GM03348 (cell line): ENCODE measurements at places on chromosomes 16 and 17.
A peak's percentile ranks its signal among the peaks of the same experiment; 100 is the strongest.

DNA sequence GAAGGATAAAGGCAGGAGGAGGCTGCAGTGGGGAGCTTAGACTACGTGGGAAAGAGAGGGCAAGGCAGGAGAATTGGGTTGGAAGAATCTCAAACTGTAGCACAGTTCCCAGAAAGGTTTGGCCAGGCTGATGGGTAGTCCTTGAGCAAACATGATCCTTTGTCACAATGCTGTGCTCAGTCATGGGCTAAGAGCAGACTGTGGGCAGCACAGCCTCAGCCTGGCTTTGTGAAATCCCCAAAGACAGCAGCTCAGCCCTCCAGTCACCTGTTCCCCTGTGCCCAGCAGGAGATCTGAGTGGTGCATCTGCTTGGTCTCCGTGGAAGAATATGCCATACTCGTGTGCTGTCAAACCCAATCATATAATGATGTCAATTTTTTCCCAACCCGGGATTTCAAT, 10.6 kb upstream of the ENGASE start:
- DNase-seq: no peak

DNA sequence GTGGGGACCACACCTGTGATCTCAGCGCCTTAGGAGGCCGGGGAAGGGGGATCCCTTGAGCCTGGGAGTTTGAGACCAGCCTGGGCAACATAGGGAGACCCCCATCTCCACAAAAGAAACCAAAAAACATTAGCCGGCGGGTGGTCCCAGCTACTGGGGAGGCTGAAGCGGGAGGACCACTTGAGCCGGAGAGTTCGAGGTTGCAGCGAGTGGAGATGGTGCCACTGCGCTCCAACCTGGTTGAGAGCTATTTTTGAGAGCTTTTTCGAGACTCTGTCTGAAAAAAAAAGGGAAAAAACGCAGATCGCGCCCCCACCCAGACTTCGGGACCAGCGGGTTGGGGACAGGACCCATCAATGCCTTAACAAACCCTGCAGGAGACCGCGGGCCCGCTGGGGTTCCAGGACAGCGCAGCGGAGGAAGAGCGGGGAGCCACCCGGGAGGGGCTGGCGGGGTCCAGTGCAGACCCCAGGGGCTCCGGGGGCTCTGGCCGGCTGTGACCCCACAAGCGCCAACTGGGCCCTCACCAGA, 762 bp upstream of the BAIAP3 start:
- no peak for DNase-seq

DNA sequence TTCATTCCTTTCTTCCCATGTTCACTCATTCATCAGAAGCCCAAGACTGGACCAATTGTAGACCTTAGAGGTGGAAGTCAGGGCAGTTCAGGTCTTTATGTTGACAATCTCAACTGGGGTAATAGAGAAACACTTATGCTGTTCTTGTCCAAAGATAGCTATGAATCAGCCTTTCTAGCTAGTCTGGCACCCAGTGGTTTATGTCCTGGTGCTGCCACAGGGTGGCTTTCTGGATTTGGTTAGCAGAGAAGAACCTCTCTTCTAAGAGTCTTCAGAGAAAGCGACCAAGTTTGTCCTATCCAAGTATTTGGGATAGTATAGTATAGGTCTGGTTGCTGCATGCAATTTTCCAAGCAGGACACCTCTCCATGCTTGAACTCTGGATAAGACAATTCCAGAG, 83.3 kb downstream of the NOG start:
- DNase-seq: peak; percentile 33

- DNase-seq: peak; percentile 18
Measured at GRCh38 chr17:9676820-9677310, 31.5 kb downstream of the USP43 start.

DNA sequence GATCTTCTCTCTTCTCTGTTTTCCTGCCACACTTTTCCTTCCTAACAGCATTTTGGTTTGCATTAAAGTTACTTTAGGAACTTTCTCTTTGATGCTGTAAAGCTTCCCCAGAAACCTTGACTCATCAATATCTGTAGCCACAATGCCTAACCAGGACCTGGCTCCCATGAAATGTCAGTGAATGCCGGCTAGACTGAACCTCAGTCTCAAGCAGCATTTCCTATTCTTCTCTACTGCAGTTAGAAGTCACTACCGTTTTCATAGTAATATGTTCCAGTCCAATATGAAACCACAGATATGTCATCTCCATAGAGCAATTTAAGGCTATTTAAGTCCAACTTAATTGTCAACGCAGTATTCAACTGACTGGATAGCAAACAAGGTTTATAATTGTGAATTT, 28.9 kb downstream of the ITFG1 start:
- no peak for DNase-seq

DNA sequence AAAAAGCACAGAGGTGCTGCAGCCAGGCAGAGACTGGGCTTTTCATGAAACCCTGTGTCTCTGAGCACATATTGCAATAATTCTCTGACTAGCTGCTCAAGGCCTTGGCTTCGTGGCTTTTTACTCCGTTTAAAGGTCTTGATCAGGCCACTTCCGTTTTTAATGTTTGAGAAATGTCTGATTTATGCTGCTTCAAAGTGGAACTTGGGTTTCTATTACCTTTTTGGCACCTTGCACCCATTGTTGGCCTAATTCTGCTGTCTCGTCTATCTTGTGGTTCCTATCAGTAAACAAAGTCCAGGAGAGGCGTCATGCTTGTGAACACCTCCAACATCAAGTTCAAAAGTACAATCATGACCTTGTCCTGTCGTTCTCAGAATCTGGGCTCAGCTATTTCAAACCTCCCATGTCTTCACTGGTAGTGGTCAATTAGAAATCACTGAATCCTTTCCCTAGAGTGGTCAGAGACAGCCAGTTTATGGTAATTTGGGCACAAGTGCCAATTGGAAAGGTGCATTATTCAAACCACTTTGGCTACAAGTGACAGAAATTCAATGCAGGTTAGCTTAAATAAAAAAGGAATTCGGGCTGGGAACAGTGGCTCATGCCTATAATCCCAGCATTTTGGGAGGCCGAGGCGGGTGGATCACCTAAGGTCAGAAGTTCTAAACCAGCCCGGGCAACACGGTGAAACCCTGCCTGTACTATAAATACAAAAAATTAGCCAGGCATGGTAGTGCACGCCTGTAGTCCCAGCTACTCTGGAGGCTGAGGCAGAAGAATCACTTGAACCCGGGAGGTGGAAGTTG, 33.3 kb upstream of the METTL9 start:
- DNase-seq: no peak

- no peak for DNase-seq
Measured at GRCh38 chr17:77343031-77343800, 202.4 kb downstream of the SEC14L1 start.

GRCh38 chr16:16122264-16122663, 101.0 kb downstream of the ABCC6 start:
- DNase-seq: no peak

DNA sequence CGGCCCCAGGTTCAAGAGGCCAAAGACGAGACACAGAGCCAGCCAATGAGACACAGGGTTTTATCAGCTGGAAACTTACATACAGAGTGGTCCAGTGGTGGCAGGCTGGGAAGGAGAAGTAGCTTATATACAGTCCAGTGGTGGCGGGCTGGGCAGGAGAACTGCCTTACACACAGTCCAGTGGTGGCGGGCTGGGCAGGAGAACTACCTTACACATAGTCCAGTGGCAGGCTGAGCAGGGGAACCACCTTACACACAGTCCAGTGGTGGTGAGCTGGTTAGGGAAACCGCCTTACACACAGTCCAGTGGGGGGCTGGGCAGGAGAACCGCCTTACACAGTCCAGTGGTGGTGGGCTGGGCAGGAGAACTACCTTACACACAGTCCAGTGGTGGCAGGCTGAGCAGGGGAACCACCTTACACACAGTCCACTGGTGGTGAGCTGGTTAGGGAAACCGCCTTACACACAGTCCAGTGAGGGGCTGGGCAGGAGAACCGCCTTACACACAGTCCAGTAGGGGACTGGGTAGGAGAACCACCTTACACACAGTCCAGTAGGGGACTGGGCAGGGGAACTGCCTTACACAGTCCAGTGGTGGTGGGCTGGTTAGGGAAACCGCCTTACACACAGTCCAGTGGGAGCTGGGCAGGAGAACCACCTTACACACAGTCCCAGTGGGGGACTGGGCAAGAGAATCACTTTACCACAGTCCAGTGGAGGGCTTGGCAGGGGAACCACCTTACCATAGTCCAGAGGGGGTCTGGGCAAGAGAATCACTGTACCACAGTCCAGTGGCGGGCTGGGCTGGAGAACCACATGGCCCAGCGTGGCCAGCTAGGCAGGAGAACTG, 90.9 kb downstream of the GAS7 start:
- DNase-seq: no peak

DNA sequence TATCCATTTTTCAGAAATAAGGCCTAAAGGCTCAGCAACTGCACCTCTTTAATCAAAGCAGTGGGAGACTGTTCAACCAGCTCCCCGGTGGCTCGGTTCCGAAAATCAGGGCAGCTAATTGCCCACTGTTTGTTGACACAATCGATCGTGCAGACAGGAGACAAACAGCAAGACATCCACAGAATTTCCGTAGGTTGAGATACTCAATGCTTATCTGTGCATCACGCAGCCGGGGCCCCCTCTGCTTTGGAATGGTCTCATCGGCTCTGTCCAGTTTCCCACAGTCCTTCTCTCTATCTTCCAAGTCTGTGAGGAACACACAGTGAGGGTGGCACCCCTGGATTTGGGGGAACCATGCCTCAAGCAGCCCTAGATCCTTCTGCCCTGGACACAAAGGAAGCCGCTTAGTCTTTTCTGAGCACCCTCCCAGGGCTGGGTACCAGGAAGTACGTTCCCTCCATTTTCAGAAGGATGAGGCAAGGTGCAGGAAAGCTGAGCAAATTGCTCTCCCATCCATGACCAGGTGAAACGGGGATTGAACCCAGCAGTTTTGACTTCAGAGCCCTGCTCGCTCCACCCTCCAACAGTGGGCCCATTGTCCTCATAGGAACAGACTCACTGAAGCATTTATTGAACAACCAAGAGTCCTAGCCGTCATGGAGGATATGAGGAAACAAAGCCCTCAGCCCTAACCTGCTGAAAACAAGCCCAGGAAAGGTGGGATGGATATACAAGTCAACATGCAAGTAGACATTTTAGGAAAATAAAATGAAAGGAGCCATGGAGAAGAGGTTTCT, 70.7 kb downstream of the C16orf95 start:
- DNase-seq: no peak

- no peak for DNase-seq
Measured at GRCh38 chr17:80432961-80433550, 18.1 kb downstream of the ENDOV start.

DNA sequence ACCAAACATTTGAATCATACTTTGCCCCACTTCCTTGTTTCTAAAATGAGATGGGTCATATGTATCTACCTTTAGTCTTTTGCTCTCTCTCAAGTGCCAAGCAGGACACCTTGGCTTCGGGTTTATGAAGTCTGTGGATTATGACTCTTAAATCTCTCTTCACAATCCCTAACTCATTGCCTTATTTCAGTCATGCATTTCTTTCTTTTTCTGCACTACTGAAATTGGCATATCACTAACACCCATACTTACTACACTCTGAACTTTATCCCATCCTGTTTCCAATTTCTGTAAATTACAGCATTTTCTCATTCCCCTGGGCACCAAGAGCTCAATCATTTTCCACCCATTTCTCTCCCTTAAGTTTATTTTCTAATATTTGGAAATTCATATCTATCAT, 42.0 kb downstream of the ABCA9 start:
- DNase-seq: no peak

DNA sequence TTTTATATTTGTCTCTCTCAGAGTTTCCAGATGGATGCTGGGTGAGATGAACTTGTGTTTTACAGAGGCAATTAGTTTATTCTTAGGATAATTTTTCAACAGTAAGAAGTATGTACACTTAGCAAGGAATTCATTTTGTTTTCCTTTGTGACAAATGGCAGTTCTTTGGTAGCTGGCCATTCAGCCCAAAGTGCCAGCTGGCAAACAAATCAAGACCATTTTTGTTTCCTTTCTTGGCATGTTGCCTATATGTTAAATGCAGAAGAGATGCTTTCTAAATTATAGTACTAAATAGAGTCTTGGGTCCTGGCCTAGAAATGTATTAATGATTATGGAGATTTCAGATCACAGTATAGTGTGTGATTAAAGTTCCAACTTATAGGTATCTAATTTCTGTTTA, 337.1 kb downstream of the CNTNAP4 start:
- DNase-seq: no peak

- DNase-seq: no peak
Measured at GRCh38 chr16:73710526-73710925, 586.1 kb upstream of the PSMD7 start.

DNA sequence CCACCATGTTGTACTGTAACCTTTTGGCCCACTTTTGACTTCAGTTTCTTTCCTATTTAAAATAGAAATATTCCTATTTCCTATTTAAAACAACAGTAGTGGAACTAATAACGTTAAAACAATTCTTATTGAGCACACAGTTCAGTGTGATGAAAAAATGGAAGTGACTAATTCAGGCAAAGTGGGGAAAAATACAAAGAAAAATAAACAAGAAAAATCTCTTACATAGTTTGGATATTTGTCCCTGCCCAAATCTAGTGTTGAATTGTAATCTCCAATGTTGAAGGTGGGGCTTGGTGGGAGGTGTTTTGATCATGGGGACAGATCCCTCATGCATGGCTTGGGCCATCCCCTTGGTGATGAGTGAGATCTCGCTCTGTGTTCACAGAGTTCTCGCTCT, 198.1 kb upstream of the CPHXL start:
- DNase-seq: no peak

GRCh38 chr16:68776821-68777485, 39.9 kb downstream of the CDH1 start:
- DNase-seq: no peak

DNA sequence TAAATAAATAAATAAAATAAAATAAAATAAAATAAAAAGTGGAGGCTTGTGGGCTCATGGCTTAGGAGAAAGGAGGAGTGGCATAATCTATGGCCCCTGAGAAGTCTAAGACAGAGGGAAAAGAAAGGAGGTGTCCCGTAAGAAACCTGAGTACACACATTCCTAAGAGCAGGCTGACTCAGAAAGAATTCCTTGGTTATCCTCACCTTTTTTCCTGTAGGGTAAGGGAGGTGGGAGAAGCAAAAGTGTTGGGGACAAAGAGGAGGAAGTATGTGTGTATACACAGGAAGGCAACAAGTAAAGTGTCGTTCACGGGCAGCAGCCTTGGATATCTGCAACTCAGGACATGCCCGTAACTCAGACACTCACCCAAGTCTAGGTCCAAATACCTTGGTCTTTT, 29.3 kb downstream of the MARF1 start:
- no peak for DNase-seq

- no peak for DNase-seq
Measured at GRCh38 chr16:22782314-22782713, 31.6 kb upstream of the HS3ST2 start.

DNA sequence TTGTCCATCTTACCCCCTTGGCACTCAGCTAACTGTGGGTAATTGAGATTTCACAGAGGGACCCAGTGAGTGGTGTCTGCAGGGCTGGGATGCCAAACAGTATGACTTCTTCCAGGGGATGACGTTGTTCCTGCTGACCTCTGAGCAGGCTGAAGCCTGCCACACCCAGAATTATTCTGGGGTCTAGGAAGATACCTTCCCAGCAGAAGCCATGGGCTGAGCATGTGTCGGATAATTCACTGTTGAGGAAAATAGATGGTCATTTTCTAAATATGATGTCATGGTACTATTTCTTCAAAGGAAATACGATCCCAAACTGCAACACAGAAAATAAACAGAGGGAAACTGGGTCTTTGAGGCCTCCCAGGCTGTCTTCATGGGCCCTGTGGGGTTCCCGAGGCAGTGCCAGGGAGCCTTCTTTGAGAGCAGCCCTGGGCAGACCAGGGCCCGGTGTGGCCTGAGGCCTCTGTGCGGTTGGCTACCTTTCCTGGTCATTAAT, 17.4 kb downstream of the WNT9B start:
- DNase-seq: no peak

- peak; percentile 74 for DNase-seq
Measured at GRCh38 chr16:8958344-8959167, 5.2 kb downstream of the USP7 start.
